ENCODE measurements at places on chromosomes 4 and X. TPM values are rescaled to one million over a fixed set of nuclear protein-coding genes. Genes with fewer than 3 reads are reported as not detected.

DNA sequence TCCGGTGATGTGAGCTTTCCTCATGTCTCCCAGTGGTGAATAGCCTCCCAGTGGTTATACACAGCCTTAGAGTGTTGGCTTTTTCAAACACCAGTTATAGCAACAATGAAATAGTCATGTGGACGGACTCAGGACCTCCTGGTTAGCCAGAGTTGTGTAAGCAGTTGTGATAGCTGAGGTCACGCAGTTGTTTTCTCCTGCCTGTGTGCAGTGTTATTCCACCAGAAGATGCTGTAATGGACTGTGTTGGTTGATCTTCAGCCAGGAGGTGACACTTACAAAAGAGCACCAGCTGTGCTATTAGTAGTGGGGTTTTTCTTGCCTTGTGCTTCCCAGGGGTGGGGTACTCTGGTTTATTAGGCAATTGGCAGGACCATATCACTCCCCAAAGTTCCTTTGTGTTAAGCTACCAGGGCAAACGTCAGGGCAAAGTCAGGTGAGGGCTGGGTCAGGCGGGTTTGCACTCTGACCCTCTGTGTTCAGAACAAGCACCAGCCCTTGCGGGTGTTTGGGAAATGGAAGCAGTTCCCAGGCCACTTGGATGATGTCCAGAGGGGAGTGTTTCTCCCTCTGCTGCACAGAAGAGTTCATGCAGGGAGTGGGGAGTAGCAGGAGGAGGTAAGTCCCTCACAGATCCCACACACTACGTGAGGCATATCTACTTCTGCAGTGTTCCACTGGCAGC, 252.6 kb downstream of the TMEM47 start:
- H3K4me3 ChIP-seq: no peak overlapping the region
- H3K4me1 ChIP-seq: no peaks in the 10 kb centered on the region
- no peak for DNase-seq
- H3K27me3 ChIP-seq: no peaks in the 10 kb centered on the region

Gene IQCM
- not detected for total RNA-seq

Gene C1QTNF7
- not detected for total RNA-seq

Gene BRS3
- total RNA-seq: not detected

DNA sequence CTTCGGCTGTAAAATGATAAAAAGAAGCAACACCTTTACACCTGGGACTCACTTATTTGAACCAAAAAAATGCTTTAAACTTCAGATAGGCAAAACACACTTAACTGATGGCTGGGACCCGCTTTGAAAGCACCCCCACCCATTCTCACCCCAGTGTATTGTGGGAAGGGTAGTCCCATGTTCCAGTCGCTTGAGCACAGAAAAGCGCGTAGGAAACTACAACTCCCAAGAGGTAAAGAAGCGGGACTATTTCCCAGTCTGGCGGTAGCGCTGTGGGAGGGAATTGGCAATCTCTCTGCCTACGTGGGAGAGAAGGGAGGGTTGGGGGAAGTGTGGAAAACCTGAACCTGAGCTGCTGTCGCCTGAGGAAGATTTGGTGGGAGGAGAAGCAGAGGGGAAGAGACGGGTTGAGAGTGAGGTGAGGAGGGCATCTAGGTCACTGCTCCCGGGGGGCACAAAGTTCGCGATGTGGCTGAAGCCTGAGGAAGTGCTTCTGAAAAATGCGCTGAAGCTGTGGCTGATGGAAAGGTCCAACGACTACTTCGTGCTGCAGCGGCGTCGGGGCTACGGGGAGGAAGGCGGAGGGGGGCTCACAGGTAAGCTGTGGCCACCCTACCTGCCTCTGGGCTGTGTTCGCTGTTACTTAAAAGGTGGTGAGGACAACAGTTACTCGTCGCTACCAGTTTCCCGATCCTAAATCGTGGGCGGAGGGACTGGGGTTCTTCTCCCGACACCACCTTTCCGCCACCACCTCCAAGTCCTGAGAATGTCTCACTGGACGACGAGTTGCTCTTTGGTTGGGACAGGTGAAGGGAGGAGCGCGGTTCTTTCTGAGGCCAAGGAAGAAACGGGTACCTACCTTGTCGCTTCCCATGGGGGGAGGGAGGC, at the start of gene TBC1D8B:
Gene TBC1D8B (plus strand): TSS at position 286 of the 888 bp plus-strand sequence. CDS start 181 bp downstream, at position 467.
- H3K27me3 ChIP-seq: peaks cover 61% of the 10 kb centered on the region
- DNase-seq: peak; percentile 8
- H3K36me3 ChIP-seq: no peaks in the 10 kb centered on the region

DNA sequence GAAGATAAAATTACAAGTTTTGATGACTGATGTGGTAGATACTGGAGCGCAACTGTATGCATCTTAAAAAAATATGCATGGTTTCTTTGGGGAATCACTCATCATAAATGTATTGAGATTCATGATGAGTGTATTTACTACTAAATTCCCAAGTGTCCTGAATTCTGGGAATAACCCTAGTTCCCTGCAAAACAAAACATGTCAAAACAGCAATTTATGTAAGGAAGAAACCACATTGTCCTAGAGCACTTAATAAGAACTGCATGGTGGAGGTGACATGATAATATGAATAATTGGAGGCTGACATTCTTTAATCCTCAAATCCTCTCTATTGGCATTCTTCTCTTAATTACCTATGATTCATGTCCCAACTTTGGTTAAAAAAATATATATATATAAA, 1804.7 kb downstream of the STIM2 start:
- H3K4me1 ChIP-seq: no peaks in the 10 kb centered on the region
- no peak overlapping the region for H3K27ac ChIP-seq
- H3K36me3 ChIP-seq: no peaks in the 10 kb centered on the region

Gene SPIN2A
- 0.72 TPM for total RNA-seq

Gene NAT8L
- total RNA-seq: 0.51 TPM

GRCh38 chr4:36254371-36254770, 10.1 kb upstream of the ARAP2 start:
- peaks cover 57% of the 10 kb centered on the region for H3K4me1 ChIP-seq
- H3K27me3 ChIP-seq: no peaks in the 10 kb centered on the region
- DNase-seq: no peak
- peak overlapping the region; percentile 13 for H3K27ac ChIP-seq
- no peaks in the 10 kb centered on the region for H3K36me3 ChIP-seq

Gene PLP2
- total RNA-seq: 266 TPM

GRCh38 chr4:69822198-69822597, 37.7 kb downstream of the SULT1E1 start:
- no peak overlapping the region for H3K27ac ChIP-seq
- H3K27me3 ChIP-seq: no peaks in the 10 kb centered on the region
- DNase-seq: no peak
- no peak overlapping the region for H3K4me3 ChIP-seq
- peaks cover 8% of the 10 kb centered on the region for H3K4me1 ChIP-seq
- no peaks in the 10 kb centered on the region for H3K36me3 ChIP-seq

GRCh38 chr4:86178211-86178610, 181.6 kb downstream of the MAPK10 start:
- H3K27ac ChIP-seq: no peak overlapping the region
- no peak overlapping the region for H3K4me3 ChIP-seq
- H3K27me3 ChIP-seq: no peaks in the 10 kb centered on the region
- DNase-seq: no peak
- no peaks in the 10 kb centered on the region for H3K4me1 ChIP-seq
- no peaks in the 10 kb centered on the region for H3K36me3 ChIP-seq

Gene PWWP3B
- not detected for total RNA-seq

DNA sequence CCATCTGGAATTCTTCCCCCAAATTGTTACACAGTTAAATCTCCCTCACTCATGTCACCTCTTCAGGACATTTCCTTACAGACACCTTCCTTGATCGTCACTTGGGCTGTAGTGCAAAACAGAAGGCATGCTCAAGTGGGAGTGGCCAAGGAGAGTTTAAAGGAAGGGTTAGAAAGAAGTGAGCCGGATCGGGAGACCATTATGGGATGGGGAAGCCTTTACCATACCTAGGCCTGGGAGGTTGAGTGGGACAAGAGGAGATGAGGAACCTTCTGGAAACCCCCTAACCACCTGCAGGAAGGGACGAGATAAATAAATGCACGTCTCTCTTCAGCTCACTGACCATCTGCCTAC, 102.7 kb downstream of the UCHL1 start:
- no peak for DNase-seq
- no peak overlapping the region for H3K27ac ChIP-seq
- peaks cover 39% of the 10 kb centered on the region for H3K27me3 ChIP-seq
- H3K36me3 ChIP-seq: no peaks in the 10 kb centered on the region

DNA sequence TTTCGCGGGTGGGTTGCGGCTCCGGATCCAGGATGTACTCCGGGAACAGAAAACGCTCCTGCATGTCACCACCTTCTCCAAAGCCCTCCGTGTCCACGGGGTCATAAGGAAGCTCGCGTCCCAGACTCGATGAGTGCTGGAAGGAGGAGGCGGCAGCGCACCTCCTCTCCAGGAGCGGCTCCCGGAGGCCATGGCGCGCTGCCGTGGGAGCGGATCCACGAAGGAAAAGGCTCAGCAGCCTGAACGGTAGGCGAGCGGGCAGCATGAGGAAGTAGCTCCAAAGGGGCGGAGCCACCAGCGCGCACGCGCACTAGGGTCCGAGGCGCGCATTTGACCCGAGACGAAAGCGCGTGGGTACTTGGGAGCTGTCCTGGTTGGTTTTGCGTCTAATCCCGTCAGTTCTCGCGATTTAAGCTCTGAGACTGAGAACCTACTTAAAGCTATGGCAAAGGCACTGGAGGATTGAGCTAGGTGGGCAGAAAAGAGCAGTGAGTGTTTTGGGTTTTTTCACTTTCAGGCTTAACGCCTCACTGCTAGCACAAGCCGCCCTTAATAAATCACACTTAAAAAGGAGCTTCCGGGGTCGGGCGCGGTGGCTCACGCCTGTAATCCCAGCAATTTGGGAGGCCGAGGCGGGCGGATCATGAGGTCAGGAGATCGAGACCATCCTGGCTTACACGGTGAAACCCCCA, at the start of gene NOA1:
Gene NOA1 (minus strand): TSS at position 286 of the 692 bp plus-strand sequence. CDS start 21 bp downstream, at position 265.
- peak within 1 kb of the TSS; percentile 98 for H3K27ac ChIP-seq
- peak within 1 kb of the TSS; percentile 99 for H3K4me3 ChIP-seq
- peak; percentile 95 for DNase-seq
- peaks cover 47% of the 10 kb centered on the region for H3K36me3 ChIP-seq
- H3K4me1 ChIP-seq: peaks cover 62% of the 10 kb centered on the region
- H3K27me3 ChIP-seq: no peaks in the 10 kb centered on the region

DNA sequence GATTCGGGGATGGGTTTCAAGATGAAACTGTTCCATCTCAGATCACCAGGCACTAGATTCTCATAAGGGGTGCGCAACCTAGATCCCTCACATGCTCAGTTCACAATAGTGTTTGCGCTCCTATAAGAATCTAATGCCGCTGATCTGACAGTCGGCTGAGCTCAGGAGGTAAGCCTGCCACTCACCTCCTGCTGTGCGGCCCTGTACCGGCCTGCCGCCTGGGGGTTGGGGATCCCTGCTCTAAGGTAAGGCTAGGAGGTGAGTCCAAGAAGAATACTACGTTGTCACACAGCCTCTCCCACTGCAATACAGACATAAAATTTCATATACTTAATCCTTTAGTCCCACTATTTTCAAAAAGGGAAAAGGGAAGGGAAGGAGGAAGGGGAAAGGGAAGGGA, 213.4 kb upstream of the HCCS start:
- no peak overlapping the region for H3K27ac ChIP-seq
- H3K27me3 ChIP-seq: no peaks in the 10 kb centered on the region
- no peak for DNase-seq
- H3K36me3 ChIP-seq: no peaks in the 10 kb centered on the region
- no peak overlapping the region for H3K4me3 ChIP-seq

GRCh38 chr4:52748432-52748831, 2.8 kb downstream of the ERVMER34-1 start:
- H3K36me3 ChIP-seq: peaks cover 3% of the 10 kb centered on the region
- H3K27me3 ChIP-seq: peaks cover 56% of the 10 kb centered on the region
- no peak overlapping the region for H3K4me3 ChIP-seq
- no peak for DNase-seq
- H3K4me1 ChIP-seq: peaks cover 5% of the 10 kb centered on the region

- H3K27me3 ChIP-seq: peaks cover 28% of the 10 kb centered on the region
- no peak overlapping the region for H3K27ac ChIP-seq
- no peak overlapping the region for H3K4me3 ChIP-seq
- peaks cover 2% of the 10 kb centered on the region for H3K36me3 ChIP-seq
Measured at GRCh38 chrX:74340051-74340450, 36.1 kb downstream of the ZCCHC13 start.

DNA sequence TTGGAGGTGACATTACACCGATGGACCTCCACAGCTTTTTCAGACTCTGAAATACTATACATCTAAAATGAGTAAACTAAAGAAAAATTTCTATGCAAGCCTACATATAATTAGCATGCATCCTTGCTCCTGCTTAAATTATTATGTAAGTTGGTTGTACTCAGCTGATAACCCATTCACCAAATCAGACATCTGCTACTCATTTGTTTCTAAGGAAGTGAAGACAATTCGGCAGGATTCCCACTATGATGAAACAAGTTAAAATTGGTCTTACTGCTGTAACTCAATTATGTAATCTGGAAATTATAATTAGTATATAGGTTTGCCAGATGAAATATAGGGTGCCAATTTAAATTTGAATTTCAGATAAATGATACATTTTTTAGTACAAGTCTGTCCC, 59.5 kb upstream of the FGF13 start:
- H3K27me3 ChIP-seq: peaks cover 26% of the 10 kb centered on the region
- H3K4me1 ChIP-seq: no peaks in the 10 kb centered on the region
- no peak overlapping the region for H3K4me3 ChIP-seq
- H3K27ac ChIP-seq: no peak overlapping the region

- H3K4me1 ChIP-seq: no peaks in the 10 kb centered on the region
- H3K4me3 ChIP-seq: no peak overlapping the region
- H3K27me3 ChIP-seq: no peaks in the 10 kb centered on the region
- no peak overlapping the region for H3K27ac ChIP-seq
Measured at GRCh38 chr4:160795216-160795615, 1368.6 kb downstream of the FSTL5 start.

Gene GLOD5
- not detected for total RNA-seq

- H3K27ac ChIP-seq: no peak overlapping the region
- H3K36me3 ChIP-seq: no peaks in the 10 kb centered on the region
- peaks cover 6% of the 10 kb centered on the region for H3K4me1 ChIP-seq
- no peak overlapping the region for H3K4me3 ChIP-seq
- H3K27me3 ChIP-seq: no peaks in the 10 kb centered on the region
- no peak for DNase-seq
Measured at GRCh38 chr4:17688011-17688441, 73.6 kb downstream of the MED28 start.

- peaks cover 51% of the 10 kb centered on the region for H3K4me1 ChIP-seq
- H3K4me3 ChIP-seq: peak overlapping the region; percentile 79
- H3K27me3 ChIP-seq: no peaks in the 10 kb centered on the region
- H3K36me3 ChIP-seq: no peaks in the 10 kb centered on the region
- DNase-seq: peak; percentile 28
Measured at GRCh38 chrX:150696866-150697265, 3.7 kb downstream of the MTMR1 start.

GRCh38 chrX:39728025-39728424, 369.7 kb downstream of the BCOR start:
- no peak overlapping the region for H3K27ac ChIP-seq
- H3K4me3 ChIP-seq: no peak overlapping the region
- H3K36me3 ChIP-seq: no peaks in the 10 kb centered on the region
- peaks cover 5% of the 10 kb centered on the region for H3K27me3 ChIP-seq
- peaks cover 27% of the 10 kb centered on the region for H3K4me1 ChIP-seq

Gene IQSEC2
- total RNA-seq: 1.3 TPM

DNA sequence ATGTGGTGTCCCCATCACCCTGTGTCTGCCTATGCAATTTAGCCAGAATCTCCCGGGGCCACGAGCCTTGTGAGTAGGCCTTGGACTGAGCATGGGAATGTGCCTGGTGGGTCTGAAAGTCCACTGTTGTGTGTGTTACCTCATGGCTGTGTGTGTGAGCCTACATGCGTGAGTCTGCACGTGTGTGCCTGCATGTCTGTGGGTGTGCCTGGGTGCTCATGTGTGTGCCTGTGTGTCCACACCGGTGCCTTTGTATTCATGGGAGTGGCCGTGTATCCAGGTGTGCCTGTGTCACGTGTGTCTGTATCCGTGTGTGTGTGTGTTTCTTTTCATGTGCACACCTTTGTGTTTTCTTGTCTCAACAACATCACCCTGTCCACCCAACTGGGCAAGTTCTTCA, 14.2 kb downstream of the ATP5ME start:
- H3K4me1 ChIP-seq: peaks cover 19% of the 10 kb centered on the region
- no peaks in the 10 kb centered on the region for H3K27me3 ChIP-seq
- H3K36me3 ChIP-seq: peaks cover 5% of the 10 kb centered on the region
- no peak overlapping the region for H3K4me3 ChIP-seq
- no peak for DNase-seq
- H3K27ac ChIP-seq: no peak overlapping the region

Gene CXCL11
- total RNA-seq: not detected
